ENCODE measurements at places on chromosomes 2 and 18. TPM values are rescaled to one million over a fixed set of nuclear protein-coding genes. Genes with fewer than 3 reads are reported as not detected.

Gene TEX44
- polyA plus RNA-seq: not detected

Gene CYP26B1
- 3.4 TPM for polyA plus RNA-seq

Gene MATN3
- polyA plus RNA-seq: 2.0 TPM

Gene TIA1
- polyA plus RNA-seq: 30.5 TPM

Gene ANKRD44
- polyA plus RNA-seq: 2.5 TPM

Gene TNS1
- polyA plus RNA-seq: 23.1 TPM

Gene AGAP1
- 34.9 TPM for polyA plus RNA-seq

Gene L3MBTL4
- 4.5 TPM for polyA plus RNA-seq

Gene CRACDL
- polyA plus RNA-seq: 40.7 TPM

Gene RTP5
- 5.2 TPM for polyA plus RNA-seq

Gene RUFY4
- polyA plus RNA-seq: not detected

Gene RAB12
- polyA plus RNA-seq: 15.1 TPM

Gene MC5R
- polyA plus RNA-seq: not detected

Gene LYPD6B
- 0.22 TPM for polyA plus RNA-seq

Gene NLRC4
- polyA plus RNA-seq: not detected

Gene COLEC11
- 3.8 TPM for polyA plus RNA-seq

Gene SERPINB12
- not detected for polyA plus RNA-seq

Gene SCTR
- polyA plus RNA-seq: not detected

Gene AMER3
- polyA plus RNA-seq: 5.7 TPM

Gene SH3RF3
- 2.3 TPM for polyA plus RNA-seq

Gene IL1B
- polyA plus RNA-seq: 0.53 TPM

Gene DUSP28
- polyA plus RNA-seq: 6.3 TPM

All from brain (organoid and tissue), 16 donors.